ENCODE measurements at places on chromosomes 13 and 19.

- DNase-seq: no peak
These were observed 4.6 kb downstream of the IGFL4 start for GRCh38 chr19:46035986-46036743.

DNA sequence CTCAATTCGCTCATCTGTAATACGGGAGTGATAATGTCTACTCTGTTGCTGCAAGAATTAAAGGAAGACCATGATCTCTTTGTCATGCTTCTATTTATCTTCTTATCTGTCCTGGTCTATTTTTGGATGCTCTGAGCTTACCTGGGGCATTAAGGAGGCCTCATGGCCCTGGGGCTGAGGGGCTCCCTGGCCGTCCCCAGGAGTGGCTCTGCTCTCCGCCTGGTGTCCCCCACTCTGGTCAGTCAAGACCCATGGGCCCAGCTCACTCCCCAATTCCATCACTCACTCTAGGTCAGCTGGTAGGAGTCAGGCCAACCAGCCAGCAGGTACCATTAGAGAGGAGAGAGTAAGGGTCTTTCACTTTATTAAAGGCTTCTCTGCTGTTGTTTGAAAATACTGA lies 1.1 kb upstream of the CHST8 start:
- DNase-seq: no peak

DNA sequence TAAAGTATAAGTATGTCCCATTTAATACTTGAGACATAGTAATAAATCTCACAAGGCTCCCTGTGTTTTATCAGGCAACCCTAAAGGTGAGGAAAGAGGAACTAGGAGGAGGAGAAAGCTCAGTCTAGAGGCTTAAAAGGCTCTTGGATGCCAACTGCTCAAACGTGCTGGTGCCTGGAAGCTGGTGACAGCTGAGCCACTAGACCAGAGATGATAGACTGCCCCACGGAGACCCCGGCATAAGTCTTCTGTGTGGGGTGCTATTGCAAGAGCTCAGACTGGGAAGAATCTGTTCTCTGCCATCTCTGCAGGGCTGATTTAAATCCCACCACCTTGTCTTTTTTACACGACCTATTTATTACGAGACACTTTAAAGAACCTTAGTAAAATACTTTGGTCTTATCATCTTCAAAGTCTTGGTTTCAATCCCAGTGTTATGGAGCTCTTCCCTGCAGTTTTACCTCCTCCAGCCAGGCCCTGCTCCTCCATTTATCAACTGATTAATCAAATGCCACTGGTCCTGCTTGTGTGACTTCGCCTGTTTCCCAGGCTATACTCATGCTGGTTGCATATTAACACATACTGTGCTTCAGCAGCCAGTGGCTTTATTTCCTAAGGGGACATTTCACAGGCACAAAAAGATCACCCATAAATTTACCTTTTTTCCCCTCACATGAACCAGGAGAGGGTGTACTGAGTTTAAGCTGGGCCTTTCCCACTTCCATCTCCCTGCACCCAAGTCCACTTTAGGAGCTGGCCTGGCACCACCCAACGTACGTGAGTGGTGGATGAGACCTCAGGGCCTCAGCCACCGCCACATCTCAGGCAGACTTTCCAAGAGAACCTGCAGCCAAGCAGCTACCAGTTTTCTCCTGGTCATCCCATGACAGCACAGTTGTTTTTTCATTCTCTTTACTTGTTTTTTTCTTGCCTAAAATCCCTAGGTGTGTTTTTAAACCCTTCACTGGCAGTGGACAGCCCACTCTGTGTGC lies 7.8 kb upstream of the ATP12A start:
- no peak for DNase-seq

DNA sequence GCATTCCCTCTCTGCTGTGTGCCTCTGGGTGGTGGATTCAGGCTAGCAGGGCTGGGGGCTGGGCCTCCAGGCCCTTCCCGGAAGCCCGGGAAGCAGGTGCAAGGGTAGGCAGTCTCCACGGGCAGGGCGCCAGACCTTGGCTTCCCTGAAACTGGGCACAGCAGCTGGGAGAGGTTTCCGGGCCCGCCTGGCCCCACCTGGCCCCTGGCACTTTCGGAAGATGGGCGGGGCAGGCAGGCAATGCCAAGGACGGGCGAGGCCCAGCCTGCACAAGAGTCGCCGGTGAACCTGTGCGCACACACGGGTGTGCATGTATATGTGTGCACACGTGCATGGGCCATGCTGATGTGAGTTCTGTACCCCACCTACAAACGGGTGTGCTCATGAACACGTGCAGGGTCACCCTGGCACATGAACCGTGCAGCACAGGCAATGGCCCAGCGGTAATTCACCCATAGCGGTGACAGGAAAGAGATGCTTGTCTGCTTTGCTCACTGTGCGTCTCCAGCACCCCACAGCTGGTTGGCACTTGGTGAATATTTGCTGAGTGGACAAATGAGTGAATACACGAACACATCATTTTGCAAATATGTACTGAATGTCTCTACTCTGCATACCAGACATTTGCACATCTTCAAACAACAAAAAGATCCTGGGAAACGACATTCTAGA lies 15.3 kb downstream of the GADD45B start:
- DNase-seq: no peak

- DNase-seq: no peak
These were observed 2.3 kb downstream of the ACP4 start for GRCh38 chr19:50792272-50793250.

DNA sequence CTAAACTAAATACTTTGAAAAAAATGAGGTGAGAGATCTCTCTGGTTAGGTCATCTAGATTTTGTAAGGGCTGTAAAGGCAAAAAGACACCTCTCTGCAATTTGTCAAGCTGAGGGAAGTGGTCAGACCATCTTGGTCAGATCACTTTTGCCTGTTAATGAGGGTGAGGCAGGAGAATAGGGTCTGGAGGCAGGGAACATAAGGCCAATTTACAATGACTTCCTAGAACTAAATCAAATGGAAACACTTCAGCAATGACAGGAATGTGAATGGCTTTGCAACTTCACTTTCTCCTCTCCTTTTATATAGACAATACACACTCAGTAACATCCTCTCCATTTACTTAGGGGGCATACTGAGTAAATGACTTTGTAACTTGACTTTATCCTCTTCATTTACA lies 1653.4 kb downstream of the SLITRK5 start:
- DNase-seq: no peak

DNA sequence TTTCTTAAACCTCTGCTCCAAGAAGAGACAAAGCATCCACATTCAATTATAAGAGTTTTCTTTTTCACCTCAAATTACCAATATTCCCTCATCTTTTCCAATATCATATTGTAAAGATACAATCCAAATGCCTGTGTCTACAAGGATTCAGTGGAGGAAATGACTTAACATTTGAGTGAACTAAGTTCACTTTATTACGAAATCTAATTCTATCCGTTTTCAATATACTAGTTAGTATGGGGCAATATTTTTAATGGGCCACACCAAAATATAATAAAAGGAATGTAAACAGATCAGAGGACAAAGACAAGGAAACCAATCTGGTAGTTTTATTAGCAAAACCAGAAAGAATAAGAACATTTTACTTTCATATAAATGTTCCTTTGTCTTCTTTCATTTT lies 136.0 kb downstream of the DCLK1 start:
- DNase-seq: no peak

- no peak for DNase-seq
These were observed 516.3 kb upstream of the HTR2A start for GRCh38 chr13:47413112-47413511.

DNA sequence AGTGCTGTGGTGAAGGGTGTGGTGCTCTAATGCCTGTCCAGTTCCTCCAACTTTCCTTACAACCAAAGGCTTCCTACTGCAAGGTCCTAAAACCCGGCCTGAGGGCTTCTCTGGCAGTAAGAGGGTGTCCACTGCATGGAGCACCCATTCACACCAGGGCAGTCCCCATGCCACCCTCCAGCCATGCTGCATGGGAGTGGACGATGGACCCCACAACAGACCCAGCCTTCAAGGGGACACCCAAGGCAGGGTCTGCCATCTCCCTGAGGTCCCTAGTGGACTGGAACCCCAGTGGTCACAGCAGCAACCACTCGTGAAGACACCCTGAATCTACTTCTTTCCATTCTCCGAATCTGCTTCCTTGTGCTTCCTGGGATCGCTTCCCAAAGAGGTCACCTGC lies 117.6 kb upstream of the SOX1 start:
- DNase-seq: no peak

DNA sequence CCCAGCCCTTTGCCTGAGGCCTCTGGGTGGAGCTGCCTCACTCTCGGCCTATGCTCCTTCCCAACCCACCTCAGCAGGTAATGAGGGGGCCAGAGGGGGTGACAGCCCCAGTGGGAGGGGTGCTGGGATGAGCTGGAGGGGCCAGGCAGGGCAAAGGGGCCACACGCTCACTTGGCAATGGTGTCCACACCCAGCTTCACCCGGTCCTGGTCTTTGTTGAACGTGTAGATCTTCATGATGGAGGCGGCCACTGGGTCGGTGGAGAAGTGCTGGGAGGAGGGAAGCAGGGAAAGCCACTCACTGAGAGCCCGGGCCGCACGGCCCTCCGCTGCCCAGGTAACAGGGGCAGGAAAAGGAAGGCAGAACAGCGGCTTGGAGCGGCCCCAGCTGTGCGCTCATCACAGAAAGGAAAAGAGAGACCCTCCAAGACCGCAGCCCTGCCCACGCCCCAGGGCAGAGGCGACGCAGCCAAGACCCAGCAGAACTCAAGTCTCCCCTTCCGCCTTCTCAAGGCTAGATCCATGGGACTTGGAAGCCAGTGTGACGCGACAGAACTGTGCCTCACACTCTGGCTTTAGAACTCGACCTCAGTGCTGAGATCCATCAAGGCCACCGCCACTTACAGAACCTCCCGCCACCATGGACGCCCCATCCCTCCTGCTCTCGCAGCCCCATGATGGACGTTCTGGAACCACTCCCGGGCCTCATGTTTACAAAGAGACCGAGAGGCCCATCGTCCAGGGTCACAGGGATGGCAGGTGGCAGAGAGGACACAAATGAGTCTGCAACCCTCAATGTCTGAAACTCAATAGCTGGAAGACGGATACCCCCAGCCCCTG lies 9.2 kb downstream of the UBXN6 start:
- DNase-seq: no peak

- DNase-seq: no peak
These were observed 32.0 kb downstream of the RUBCNL start for GRCh38 chr13:46355088-46355468.

DNA sequence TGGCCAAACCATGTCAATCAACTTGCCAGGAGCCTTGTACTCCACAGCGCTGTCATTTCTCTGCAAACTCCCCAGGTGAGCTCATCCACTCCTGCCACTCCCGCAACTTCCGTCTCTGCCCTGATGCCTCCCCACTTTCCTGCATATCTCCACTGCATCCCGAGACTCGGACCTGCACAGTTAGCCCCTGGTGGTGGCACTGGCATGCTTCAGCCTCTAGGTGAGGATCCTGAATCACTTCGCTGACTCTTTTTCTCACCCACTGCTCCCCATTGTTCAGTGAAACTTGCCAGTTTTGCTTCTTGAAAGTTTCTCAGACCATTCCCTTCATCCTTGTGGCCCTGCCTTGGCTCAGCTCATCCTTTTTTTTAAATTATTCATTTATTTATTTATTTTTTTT lies 3.4 kb upstream of the CTU1 start:
- no peak for DNase-seq

DNA sequence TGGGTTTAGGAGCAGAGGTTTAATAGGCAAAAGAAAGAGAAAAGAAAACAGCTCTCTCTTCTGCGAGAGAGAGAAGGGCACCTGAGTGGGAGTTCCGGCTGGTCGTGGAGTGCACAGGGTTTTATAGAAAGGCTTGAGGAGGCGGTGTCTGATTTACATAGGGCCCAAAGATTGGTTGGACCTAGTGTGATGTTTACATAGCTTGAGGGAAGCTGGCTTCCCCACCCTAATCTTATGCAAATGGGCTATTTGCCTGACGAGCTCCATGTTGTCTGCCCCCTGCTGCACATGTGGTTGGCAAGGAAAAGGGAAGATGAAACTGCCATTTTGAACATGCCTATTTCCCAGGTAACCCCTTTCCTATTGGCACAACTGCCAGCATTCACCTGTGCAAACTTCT lies 21.5 kb upstream of the MEDAG start:
- DNase-seq: no peak

DNA sequence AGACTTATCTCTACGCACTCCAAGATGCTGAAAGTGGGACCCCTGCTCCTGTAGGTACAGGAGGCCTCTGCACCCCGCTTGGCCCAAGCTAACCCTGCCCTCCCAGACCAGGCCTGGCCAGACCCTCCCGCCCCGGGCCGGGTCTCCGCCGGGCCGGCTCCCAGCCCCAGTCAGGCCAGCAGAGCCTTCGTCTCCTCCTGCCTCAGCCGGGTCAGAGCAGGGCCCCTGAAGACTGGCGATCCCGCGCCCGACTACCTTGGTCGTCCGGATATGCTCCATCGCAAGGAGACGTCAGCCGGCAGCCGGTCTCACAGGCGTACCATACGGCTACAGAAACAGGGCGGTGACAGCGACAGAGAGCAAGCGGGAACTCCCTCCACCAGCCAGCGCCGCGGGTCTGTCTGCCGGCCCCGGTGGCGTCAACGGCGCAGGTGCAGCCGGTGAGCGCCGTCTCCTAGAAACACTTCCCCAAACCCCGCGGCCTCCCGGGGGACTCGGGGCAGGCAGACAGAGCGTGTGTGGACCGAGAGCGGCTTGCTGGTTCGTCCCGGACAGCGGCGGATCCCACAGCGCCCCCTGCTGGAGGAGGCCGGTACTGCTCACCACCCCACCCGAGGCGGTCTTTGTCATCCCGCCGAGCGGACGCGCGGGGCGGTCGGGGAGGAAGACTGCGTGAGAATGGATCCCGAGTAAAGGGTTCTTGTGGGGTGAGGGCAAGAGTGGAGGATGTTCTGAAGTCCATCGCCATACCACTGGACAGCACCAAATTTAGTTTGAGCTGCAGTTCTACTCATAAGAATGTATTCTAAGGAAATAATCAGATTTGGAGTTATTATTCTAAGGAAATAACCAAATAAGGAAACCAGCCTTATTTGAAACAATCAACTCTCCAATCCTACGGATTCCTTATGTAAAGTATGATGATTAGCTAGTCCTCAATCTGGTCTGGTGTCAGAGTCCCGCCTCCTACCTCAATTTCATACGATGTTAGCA lies at the start of gene MTMR6:
MTMR6 (minus strand) TSS at position 520 of the 993 bp plus-strand sequence; CDS start at position 279, 241 bp downstream.
- peak; percentile 85 for DNase-seq

DNA sequence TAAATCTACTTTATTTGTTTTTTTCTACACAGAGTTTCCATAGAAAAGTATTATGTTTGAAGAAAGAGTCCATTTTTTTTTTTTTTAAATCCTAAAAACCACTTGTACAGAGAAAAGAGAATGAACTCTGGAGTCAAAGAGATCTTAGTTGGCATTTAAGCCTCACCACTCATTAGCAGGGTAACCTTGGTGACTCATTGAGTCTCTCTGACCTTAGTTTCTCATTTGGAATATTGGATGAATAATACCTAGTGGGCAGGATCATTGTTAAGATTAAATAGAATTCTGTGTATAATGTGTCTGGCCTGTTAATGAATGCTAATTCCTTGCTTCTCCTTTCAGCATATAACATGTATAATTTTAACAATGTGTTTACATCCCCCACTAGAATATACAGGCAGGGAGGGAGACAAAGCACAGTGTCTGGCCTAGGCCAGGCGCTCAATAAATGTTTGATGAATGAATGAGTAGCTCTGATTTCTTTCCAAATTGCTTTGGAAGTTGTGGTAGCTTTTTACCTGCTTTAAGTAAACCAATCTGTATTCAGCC lies 48.7 kb upstream of the MYCBP2 start:
- DNase-seq: no peak
